Skin of body (tissue), 3 donors: ENCODE measurements at places on chromosomes 6 and 20. TPM values are rescaled to one million over a fixed set of nuclear protein-coding genes. Genes with fewer than 3 reads are reported as not detected.

Gene POLR1H
- total RNA-seq, result 22.1 TPM

DNA sequence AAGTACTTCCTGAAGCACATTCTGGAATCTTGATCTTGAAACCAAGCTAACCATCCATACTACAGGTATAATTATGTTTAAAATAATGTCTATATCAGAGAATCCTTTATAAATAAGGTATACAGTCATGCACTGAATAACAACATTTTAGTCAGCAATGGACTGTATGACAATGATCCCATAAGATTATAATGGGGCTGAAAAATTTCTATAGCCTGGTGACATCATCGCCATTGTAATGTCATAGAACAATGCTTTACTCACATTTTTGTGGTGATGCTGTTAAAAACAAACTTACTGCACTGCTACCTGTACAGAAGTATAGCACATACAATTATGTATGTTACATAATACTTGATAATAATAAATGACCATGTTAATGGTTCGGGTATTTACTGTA lies 31.8 kb downstream of the RNF146 start:
- DNase-seq, result no peak

- DNase-seq, result no peak
Observed at GRCh38 chr6:125370343-125370742, 68.6 kb upstream of the HDDC2 start.

Gene E2F1
- 3.7 TPM for total RNA-seq

DNA sequence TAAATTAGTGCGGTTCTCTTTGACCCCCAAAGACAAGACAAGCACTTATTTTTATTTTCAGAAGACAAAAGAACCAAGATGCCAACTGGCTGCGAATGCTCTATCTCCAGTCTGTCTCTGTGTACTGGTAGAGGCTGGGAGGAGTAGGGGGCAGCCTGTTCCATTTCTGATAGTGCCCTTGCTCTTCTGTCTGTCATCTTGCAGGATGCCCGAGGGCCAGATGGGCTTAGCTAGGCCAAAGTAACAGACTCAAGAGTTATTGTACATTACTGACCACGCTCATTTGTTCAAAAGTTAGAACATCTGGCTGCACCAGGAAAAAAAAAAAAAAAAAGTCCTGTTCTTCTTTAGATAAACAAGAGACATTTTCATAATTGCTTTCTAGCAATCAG lies 198.1 kb upstream of the UST start:
- no peak for DNase-seq

Gene FABP7
- 31.6 TPM for total RNA-seq

- no peak for DNase-seq
Observed at GRCh38 chr6:153392156-153392555, 261.1 kb upstream of the RGS17 start.
